ENCODE measurements at places on chromosomes 7 and 10. TPM values are rescaled to one million over a fixed set of nuclear protein-coding genes. Genes with fewer than 3 reads are reported as not detected.

The NANOS1 gene
- 0.58 TPM for polyA plus RNA-seq

The CDK1 gene
- polyA plus RNA-seq = 10.4 TPM

The MYPN gene
- 2.6 TPM for polyA plus RNA-seq

The VAX1 gene
- polyA plus RNA-seq = not detected

Data from AG04450 (cell line).